Stimulated activated CD4-positive, alpha-beta T cell treated with anti-CD3 and anti-CD28 coated beads, Interleukin-2, amount 100 ng/mL, for 24 hours (primary cell): ENCODE measurements at places on chromosomes 3 and 15.

DNA sequence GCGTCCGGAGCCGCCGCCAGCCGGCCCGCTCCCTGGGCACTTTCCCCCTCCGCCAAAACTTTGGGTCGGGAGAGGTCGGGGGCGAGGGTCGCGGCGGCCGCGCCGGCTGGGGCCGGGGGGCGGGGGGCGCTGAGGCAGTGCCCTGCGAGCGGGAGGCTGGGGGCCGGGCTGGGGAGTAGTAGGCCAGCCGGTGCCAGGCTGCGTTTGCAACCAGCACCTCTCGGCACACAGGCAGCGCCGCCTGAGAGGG, 452 bp downstream of the BBX start:
- no peak for DNase-seq

- DNase-seq = no peak
These were observed 107.0 kb downstream of the IQSEC1 start for GRCh38 chr3:12965999-12966846.

DNA sequence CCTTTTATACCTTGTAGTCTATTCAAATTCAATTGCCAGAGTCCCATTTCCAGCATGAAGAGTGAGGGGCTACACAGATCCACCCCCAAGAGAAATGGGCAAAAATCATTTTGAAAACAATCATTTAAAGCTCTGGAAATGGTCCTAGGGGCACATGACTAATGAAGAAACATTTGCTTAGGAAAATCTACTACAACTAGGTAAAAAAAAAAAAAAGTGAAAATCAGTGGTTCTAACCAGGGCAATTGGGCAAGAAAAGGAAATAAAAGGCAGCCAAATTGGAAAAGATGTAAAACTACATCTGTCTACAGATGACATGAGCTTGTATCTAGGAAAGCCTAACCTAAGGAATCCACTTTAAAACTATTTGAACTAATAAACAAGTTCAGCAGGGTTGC, 9.4 kb downstream of the IMPG2 start:
- no peak for DNase-seq

DNA sequence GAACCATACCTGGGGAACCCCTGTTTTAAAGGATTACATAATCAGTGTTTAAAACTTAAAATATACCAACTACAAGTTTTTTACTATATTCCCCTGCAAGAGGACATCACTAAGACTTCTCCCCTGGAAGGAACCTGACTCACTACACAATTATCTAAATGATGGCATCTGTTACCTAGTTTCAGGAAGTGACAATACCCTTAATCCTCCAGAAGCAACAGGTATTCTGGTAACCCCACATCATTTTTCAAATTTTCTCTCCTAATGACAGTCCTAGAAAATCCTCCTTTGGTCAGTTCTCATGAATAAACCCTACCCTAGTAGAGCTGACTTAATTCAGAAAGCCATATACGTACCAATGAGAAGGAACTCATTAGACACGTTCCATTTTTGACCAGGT, 78.4 kb downstream of the RFX7 start:
- DNase-seq = no peak

DNA sequence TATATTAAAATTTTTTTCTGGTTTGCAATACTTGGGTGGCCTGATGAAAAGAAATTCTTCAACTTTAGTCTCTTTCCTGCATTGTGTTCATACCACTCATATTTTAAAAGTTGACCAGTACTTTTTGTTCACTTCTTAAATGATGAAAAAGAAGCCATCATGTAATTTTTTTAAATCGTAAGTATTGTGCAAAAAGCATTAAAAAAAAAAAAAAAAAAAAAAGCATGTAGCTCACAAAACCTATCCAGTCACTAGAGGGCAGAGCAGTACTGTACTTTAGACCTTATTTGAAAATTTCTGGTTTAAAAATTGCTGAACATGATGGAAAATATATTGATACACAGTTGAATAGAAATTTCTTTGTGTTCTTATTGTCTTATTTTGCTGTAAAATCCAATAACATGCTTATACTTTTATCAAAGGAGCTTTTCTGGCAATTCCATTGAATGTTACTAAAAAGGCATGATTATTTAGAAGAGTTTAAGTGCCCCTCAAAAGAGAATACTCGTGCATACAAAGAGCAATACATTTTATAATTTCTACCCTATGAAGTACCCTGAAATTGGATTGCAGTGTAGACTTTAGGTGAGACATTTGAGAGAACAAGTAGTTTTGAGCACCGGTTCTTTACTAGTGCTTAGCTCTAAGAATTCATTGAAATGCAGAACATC, 137.7 kb downstream of the BBX start:
- no peak for DNase-seq

DNA sequence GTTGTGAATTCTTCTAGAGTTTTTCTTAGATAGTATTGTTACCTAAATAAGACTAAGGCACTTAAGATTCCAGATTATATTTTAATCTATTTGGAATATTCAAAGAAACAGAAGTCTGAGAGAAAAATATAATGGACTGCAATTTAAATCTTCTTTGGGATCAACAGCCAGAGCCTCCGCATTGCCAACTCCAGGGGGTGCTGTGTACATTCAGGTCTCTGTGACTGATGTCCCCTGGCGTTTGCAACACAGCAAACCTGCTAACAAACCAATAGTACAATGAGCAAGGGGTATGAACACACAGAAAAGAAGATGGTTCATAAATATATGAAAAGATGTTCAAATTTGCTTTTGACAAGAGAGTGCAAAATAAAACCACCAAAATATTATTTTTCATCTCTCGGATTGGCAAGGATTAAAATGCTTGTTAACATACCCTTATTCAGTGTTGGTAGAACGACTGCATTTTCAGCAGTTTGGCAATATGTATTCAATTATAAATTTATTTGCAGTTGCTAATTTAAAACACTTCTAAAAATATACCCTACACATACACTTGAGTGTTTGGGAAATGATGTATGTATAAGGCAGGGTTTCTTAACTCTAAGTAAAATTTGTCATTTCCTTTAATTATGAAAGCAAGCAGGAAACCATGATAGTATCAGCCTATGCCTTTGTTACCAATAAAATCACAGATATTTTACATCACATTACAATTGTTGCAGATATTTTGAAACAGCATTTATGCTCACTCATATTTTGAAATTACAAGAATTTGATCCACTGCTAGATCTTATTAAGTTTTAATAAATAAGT, 16.1 kb upstream of the TM4SF1 start:
- DNase-seq = no peak

DNA sequence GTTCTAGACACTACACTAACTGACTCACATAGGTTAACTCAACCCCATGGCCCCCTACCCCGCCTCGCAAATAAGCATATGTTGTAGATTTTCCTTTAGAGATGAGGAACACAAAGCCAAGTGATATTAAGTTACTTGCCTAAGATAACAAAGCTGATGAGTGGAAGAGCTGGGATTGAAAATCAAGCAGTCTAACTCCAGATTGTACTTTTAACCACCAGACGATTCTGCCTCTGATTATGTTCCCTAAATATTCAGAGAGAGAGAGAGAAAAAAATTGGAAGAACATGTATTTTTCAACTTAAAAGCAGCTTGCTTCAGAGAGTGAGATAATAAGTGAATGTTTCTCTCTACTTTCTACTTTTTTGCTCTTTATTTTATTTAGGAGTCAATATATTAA, 66.9 kb upstream of the THBS1 start:
- no peak for DNase-seq

GRCh38 chr3:126621627-126622345, 33.1 kb downstream of the TXNRD3 start:
- DNase-seq = no peak

GRCh38 chr3:175620532-175620931, 761.4 kb downstream of the NAALADL2 start:
- no peak for DNase-seq

DNA sequence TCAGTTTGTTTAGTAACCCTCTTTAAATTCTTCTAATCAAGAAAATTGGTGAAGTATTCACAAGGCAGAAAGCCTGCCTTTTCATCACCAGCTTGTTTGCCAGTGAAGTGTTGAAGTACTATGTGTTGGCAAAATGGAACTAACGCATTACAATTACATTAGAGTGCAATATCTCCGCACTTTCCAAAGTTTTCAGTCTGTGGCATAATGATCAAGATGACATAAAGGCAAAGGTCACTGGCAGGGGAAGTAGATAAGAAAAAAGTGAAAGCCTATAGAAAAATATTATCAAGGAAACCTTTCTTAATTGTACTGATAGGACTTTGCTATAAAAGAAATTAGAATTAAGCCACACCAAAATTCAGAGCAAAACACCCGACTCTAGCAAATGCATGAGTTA, 25.0 kb upstream of the TM4SF1 start:
- DNase-seq = no peak

DNA sequence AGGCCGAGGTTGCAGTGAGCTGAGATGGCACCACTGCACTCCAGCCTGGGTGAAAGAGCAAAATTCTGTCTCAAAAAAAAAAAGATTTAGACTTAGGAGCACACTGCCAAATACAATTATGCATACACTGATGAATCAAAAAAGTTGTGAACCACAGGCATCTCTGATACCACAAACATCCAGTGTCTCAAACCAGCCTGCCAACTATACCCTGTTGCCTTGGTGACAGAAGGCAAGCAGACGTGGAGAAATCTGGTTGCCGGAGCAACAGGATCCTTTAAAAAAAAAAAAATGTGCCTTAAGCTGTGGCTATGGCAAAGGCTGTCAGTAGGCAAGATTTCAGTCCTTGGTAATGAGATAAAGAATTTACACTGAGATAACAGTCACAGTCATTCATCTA, 202.3 kb downstream of the NEK10 start:
- no peak for DNase-seq

DNA sequence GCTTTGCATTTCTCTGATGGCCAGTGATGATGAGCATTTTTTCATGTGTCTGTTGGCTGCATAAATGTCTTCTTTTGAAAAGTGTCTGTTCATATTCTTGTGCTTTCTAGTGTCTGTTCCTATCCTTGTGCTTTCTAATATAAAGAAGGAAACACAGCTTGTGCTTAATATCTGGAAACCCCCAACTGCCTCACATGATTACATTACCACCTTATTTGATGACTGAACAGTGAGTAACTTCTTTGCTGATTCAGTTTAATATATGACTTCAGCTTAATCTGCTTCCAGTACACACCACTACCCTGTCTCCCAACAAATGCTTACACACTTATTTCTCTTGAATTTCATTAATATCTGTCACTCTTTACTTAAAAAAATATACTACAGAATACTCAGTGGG, 835.1 kb downstream of the EDEM1 start:
- no peak for DNase-seq

DNA sequence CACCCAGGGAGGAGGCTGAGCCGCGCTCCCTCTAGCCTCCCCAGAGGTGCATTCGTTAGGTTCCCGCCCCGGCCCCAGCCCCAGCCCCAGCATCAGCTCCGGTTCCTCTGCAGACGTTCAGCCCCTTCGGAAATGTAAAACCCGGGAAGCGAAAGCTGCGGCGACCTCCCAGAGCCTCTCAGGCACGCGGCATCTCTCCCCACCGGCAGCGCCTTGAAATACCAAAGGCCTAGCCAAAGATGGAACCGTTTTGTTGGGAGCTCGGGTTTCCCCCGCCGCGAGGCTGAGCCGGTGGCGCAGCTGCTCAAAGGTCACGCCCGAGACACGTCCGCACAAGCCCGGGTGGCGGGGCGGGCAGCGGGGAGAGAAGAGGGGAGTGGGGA, 77.8 kb upstream of the HES1 start:
- DNase-seq = peak; percentile 28

DNA sequence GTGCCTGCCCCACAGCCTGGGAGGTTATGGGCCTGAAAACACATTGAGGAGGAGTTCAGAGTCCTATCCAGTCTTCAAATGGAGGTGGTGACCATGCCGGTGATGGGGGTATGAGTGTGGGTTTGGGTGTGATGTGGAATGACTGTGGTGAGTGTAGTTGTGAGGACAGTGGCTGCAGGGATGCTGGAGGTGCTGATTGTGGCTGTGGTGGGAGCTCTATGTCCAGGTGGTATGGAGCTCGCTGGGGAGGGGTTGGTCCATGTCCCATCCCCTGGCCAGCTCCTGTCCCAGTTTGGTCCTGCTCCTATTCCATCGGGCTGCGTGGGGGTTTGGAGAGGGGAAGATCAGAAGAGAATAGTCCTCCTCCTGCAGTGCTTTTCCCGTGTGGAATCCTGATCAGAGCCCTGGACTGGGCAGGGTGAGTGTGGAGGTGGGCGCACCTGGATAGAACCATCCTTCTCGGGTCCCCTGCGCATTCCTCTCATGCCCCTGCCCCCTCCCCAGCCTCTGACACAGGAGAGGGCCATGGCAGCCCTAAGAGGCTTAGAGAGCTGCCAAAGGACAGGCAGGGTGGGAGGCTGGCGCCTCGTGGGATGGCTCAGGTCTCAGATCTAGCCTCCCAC, 23.0 kb upstream of the GOLGA6C start:
- DNase-seq = no peak

GRCh38 chr3:87468938-87469337, 192.6 kb upstream of the POU1F1 start:
- DNase-seq = no peak

DNA sequence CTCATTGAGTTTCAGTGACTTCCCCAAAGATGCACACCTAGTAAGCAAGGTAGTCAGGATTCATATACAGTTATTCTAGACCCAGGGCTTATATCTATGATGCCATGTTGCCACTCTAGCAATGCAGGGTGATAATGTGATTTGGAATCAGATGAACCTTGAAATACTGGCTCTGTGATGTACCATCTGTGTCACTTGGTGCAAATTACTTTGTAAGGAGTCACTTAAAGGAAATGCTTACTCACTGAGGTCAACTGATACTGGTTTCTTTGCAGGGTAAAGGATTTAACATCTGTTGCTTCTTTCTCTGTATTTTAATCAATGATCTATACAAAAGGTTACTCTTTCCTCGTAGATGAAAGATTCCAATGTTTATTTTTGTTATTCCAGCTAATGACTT, 10.8 kb downstream of the ASB14 start:
- DNase-seq = no peak

- peak; percentile 35 for DNase-seq
These were observed 383.0 kb downstream of the TBL1XR1 start for GRCh38 chr3:176814285-176814684.

GRCh38 chr15:81516012-81516411, 142.0 kb upstream of the TMC3 start:
- no peak for DNase-seq

DNA sequence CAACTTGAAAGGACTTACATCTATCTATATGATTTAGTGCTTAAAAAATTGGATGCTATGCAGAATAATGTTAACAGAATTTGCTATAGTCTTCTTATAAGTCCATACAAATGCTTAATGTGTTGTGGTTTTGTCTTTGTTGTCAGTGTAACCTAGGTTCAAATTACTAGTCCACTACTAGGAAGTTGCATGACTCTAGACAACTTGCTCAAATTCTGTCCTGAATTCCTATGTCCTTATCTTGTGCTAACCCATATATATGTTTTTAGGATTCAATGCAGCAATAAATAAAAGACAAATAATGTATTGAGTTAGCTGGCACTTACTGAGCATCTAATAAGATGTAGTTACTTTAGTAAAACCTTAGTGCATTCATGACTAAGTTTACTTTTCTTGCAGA, 276.5 kb upstream of the KCNMB2 start:
- no peak for DNase-seq
